Omental fat pad (tissue), 4 donors: ENCODE measurements at places on chromosomes 1 and 21.

GRCh38 chr1:157403203-157403602 is 149.1 kb downstream of the FCRL5 start:
- DNase-seq = no peak

DNA sequence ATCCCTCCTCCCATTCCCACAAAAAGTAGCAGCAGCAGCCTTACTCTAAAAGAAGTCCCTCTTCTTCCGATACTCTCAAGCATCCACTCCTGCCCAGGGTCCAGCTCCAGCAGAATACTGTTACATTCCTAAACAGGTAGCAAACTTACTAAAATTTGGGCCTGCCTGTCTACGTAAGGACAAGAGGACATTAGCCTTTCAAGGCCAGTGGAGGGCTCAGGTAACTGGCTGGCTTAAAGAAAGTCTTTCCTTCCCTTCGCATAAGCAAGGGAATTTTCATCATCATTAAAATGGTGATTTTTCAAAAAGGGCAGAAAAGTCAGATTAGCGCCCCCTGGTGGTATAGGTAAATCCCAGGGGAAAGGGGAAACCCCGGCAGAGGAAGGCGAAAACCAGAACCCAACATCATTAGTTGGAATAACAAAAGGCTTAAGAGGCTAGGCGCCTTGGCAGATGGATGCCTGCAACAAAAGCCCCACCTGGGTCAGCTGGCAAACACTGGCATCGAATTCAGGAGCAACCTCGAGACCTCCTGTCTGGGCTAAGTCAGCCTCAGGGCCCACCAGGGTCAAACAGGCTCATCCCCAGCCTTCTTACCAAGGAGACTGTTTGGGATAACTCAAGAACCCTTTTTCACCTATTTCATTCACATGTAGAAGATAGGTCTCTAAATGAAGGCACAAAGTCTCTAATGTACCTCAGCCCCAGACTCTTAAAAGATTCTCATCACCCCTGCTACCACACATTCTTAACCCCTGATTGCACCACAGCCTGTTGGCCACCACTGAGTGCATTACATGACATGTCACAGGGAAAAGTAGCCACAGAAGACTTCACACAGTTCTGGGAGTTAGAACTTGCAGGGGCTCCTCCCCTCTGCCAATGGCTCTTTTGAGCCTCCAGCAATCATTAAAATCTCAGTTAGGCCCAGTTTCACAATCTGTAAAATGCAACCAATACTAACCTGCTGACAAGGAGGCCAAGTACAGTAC is 36.7 kb downstream of the ERI3 start:
- no peak for DNase-seq

- DNase-seq = no peak
These were observed 7.7 kb upstream of the HTR1D start for GRCh38 chr1:23224739-23225648.

GRCh38 chr1:243213045-243213787 is 41.9 kb downstream of the CEP170 start:
- DNase-seq = no peak

DNA sequence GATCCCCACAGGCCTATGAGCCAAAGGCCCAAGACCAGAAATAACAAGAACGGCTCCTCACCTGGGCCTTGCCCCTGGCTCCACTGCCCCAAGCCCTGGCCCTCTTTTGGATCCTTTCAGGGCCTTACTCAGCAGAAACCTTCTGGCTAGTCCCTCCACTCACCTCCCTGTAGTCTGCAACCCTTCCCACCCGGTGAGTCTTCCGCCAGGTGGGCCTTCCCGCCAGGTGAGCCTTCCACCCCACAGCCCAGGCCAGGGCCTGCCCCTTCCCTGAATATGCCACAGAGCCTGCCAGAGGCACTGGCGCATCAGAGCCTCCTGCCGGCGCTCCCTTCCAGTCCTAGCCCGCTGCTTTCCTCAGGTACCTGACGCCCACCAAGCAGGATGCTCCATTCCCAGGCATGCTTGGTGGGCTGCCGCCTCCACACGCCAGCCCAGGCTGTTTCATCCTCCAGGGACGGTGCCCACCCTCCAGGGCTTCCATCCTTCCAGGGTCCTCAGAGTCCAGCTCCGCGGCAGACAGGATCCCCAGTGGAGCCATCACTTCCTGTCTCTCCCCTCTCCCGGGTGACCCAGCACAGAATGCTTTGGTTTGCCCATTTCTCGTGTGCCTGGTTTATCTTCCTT is 20.9 kb downstream of the LHX4 start:
- DNase-seq = no peak

- DNase-seq = no peak
These were observed 26.6 kb downstream of the LRRC8C start for GRCh38 chr1:89659322-89660081.

DNA sequence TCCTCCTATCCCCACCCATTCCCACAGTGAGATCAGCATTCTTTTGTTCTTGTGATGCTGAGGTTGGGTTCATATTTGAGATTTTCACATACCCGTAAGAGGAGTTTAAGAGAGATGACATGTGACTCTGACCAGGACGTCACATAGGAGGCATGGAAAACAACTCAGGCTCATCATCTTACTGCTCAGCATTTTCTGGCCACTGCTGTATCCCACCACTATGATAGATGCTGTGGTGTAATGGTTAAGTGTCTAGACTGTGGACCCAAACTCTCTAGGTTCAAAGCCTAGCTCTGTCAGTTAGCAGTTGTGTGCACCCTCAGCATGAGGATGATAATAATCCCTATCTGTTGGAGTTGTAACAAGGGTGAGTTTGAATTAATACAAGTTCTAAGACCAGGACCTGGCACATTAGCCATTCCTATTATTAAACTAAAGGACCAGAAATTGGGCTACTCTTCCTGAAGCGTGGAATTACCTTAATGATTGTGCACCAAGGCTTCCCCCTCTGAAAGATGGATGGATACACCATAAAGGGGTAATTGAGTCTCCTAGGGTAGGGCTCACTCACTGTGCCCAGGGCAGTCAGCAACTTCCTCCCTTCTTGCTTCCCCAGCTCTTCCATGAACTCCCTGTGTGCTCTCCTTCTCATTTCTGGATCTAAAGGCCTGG is 40.9 kb downstream of the LGR6 start:
- DNase-seq = no peak
